ENCODE measurements at places on chromosomes 5 and 9.

- DNase-seq, result no peak
Observed at GRCh38 chr9:115144706-115145105, 26.7 kb upstream of the TNC start.

- DNase-seq, result no peak
Observed at GRCh38 chr9:23682891-23683431, 143.1 kb downstream of the ELAVL2 start.

DNA sequence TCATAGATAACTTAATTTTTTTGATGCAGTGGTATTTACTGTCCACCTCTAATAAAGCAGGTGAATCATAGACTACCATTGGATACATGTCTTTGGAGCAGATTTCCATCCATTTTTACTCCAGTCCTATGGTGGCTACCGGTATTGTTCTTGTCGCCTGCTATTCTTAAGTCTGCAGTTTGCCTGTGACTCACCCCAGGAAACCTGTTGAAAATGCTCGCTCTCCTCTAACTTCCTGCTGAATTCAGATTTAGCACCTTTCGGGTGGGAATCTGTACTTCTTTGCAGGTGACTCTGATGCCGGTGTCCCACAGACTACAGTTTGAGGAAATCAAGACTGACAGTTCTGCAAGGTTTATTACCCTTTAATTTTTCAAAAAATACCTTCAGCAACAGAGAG is 58.8 kb upstream of the DHFR start:
- DNase-seq, result no peak

DNA sequence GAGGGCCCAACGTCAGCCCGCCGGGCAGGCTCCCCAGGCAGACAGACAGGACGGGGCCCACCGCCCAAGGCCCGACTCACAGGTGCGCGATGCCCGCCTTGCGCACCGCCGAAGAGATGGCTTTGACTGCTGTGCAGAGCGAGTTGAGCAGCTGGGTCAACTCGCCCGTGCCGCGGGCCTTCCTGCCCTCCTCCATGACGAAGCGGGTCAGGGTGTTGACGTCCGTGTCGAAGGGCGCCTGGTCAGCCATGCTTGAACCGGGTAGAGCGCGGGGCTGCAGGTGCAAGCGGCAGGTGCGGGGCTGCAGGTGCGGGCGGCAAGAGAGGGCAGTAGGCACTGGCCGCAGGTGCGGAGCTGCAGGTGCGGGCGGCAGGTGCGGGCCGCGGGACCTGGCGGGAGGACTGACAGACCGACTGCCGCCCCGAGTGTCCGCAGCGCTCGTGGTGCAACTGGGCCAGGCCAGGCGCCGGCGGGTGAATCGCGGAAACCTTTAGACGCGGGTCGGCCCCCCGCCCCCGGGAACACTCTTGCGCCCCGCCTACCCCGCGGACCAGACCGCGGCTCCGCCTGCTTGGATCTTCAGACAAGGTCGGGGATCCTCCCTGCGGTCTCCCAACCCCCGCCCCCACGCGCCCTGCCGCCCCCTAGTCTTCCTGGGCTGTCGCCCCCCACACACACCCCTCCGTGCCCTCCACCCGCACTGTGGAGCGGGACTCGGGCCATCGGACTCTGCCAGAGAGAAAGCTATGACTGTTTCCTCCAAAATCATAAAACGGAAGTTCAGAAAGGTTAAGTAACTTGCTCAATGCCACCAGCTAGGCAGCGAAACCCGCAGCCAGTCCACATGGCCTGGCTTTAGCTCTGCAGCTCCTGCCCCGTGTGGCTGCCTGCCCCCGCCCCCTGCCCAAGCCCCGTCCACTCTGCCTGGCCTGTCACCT is at the start of gene FBP1:
FBP1 (minus strand) TSS at position 458 of the 938 bp plus-strand sequence; CDS start at position 250, 208 bp downstream.
- no peak for DNase-seq

- no peak for DNase-seq
Observed at GRCh38 chr5:683551-684481, 9.3 kb downstream of the TPPP start.

- no peak for DNase-seq
Observed at GRCh38 chr9:93531374-93531773, 45.0 kb upstream of the PHF2 start.

GRCh38 chr9:70403618-70404025 is 10.8 kb downstream of the KLF9 start:
- DNase-seq, result no peak

GRCh38 chr9:14273696-14274121 is 40.2 kb downstream of the NFIB start:
- no peak for DNase-seq

GRCh38 chr5:26681861-26682260 is 356.5 kb downstream of the CDH9 start:
- no peak for DNase-seq

All from D721Med (cell line).